ENCODE measurements at places on chromosomes 2 and 18.

GRCh38 chr2:112138159-112139032 lies at the start of gene FBLN7:
Gene FBLN7, plus strand, starts transcription at chr2:112138385. Its CDS starts 271 bp downstream, at chr2:112138656.
- peak; percentile 19 for DNase-seq

- no peak for DNase-seq
Observed at GRCh38 chr2:14123436-14124103, 508.9 kb upstream of the LRATD1 start.

DNA sequence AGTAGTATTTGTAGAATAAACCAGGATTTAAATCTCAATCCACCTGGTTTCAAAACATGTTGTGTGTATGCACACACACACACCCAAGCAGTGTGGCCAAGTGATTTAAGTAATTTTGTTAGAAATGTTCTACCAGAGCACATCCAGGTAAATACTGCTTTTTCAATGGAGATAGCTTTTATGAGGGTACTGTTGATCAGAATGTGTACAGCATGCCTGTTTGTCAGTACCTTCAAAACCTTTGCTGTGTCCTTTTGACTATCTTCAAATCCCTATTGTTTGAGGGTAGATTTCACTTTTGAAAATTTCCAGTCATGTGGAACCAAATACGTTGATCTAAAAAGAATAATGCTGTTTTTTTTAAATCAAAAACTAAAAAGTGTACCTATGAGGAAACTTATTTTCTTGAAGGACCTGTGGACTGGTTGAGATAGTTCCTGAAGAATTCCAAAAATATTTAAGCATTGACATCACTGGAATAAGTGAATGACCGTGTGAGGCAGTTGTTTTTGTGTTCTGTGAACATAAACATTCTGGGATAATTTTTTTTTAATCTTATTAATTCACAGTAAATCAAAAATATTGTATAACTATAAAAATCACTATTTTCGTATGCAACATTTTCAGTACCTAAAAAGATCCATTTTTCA lies 70.9 kb downstream of the PTRHD1 start:
- no peak for DNase-seq

GRCh38 chr2:55001716-55002115 lies 48.5 kb downstream of the RTN4 start:
- no peak for DNase-seq

DNA sequence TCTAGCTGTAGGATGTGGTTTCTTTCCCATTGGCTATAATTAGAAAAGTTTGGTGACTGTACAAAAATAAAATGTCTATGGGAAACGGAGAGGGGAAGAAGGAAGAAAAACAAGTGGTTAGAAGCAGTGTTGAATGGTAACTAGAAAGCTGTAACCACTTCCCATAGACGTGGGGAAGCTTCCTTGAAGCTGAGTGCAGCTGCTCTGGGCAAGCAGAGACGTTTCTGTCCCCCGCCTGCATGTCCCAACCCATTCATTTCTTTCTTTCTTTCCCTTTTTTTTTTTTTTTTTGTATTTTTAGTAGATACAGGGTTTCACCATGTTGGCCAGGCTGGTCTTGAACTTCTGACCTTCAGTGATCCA lies 367.8 kb upstream of the HS6ST1 start:
- DNase-seq = peak; percentile 46

DNA sequence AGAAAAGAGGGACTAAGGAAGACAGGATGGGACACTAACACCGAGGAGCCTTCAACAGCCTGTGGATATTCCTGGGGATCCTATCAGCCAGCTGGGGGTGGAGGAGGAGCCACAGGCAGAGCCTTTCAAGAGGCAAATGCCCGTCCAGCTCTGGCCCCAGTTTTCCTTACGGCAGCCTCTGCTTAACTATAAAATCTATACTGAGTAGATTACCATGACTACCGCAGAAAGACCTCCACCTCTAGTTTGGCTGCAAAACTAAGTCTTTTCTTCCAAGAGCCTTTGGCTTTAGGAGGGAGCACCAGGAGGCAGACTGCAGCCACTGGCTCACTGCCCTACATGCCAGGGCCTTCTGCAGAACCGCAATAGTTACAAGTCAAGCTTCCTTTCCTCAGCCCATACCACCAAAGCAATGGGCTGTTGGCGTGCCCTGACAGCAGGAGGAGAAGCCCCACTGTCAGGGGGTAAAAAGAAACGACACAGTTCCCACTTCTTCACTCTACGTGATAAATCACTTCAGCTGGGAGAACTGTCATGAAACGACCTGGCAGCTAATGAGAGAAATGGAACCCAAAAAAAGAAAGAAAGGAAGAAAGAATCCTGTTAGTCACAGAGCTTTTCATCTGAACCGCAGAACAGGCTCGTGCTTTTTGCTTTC lies 25.1 kb upstream of the CREB1 start:
- DNase-seq = peak; percentile 26

DNA sequence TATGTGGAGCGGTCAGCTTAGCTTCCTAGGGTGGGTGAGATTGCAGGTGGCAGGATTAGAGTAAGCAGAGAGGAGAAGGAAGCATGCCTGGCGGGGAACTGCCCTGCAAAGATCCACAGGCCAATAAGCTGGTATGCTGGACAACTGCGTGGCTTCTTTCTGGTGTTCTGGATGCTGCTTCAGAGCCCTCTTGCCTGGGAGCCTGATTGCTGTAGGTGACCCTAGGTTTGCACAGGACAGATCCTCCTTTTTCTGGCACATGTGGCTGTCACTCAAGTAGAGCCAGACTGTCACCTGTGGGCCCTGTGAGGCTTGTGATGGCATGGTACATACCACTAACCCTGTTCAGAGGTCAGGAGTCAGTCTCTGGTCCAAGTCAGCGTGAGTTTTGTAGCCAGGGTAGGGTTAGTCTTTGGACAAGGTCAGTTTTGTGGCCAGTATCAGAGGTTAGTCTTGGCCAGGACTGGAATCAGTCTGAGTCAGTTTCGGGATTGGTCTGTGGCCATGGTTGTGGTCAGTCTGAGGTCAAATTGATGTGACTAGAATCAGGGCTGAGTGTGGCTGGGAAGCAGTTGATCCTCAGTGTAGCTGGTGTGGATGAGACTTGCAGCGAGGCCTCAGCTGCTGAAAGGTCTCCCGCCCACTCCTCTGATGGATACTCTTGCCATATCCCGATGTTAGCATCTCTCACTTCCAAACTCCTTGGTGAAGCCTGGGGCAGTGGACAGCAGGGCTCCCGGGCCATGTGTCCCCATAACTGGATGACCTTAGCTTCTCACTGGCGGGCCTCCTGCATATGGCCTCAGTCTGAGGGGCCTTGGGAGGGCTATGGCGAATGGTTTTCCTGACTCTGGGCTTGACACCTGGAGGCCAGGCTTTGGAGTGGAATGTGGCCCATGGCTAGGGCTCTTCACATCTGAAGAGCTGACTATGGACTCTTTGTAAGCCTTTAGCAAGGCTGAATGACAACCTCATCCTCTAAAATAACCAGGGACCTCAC lies 260.5 kb downstream of the DYSF start:
- no peak for DNase-seq

DNA sequence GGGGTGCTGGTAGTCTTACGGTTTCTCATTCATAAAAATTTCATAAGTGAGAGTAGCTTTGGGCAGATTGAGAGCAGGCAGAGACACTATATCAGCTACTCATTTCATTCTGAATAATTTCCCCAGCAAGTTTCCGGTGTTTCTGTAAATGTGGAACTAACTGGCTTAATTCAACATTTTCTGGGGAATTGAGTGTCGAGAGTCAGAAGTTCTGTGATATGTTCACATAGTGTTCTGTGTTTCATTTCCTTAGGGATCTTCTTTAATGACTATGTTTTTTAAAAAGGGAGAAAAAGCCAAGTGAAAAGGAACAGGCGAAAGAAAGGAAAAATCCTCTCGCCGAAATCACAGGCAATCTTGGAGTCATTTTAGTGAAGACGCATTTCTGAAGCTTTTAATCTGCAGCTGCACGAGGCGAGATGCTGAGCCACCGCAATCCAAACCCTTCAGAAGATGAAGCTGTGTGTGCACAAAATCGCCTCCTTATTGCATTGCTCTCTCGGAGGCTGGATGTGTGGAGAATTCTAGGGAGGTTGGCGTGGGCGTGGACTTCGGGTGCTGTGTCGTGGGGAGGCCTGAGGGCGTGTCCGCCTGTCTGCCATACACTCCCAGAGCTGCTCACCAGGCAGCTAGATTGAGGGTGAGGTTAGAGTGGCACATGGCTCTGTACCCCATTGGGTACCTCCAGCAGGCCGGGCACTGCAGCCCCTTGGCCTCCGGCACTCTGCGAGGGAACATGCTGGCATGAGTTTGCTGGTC lies 38.4 kb upstream of the HDAC4 start:
- DNase-seq = peak; percentile 79

GRCh38 chr2:96558061-96558460 lies 21.5 kb downstream of the ARID5A start:
- DNase-seq = no peak

DNA sequence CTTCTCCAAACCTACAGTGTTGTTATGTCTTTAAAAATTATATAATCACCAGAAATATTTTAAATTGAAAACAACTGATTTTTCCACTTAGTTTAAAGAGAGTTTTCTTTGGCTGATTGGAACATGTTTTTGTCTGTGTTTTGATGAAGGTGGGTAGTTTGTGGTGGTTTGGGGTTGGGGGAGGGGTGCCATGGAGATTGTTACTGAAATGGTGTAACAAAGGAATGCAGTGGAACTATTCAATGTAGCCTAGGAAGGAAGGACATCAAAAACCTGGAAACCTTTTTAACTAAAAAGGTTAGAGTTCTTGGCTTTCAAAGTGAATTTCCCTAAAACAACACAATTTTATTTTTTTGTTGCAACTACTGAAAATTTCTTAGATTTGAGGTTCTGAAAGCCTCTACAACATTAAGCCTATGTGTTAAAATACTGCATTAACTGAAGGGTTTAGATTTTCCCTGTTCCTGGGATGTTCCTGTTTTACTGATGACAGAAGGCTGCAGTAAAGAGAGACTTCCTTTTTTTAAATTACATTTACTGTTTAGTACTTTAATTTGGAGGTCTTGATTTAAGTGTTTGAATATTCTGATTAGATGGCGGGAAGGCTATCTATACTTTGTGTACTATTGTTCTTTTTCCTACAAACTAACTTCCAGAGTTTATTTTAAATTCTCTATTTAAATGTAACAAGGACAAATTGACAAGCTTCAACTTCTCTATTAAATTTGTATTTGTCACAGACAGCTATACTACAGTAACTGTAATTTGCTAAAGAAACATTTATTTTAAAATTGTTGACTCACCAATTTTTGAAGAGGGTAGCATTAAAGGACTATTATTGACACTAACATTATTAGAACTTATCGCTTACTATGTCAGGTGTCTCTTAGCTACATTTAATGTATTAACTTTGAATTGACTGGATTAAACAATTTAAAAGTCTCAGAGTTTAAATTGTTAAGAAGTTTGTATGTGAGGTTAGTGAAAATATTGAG lies 87.7 kb downstream of the LIMS1 start:
- DNase-seq = peak; percentile 49

GRCh38 chr2:124585277-124585676 lies 560.2 kb downstream of the CNTNAP5 start:
- DNase-seq = no peak

DNA sequence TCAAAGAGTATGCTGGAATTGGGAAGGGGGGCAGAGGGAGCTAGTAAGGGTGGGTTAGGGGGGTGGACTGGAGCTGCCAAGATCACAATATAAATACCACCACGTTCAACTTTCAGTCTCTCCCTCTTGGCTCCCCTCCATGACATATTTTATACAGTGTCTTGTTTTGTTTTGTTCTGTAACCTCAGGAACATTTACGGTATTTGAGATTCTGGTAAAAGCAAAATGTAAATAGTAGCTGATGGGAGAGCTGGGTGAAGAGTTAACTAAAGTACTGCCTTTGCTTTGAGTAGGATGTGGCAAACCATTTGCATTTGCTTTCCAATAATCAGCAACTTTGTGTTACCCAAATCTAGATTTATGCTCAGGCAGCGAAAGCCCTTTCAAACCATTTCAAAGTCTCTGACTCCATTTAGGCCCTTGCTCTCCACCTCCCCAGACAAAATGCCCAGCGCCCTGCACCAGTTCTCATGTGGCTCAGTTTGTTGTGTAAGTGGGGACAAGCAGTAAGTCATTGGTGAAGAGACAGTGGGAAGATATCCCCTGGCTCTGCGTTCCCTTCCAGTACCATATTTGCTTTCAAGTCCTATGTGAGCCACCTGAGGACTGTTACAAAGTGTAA lies 17.4 kb downstream of the IRS1 start:
- DNase-seq = no peak

- no peak for DNase-seq
Observed at GRCh38 chr2:134191835-134192234, 62.0 kb upstream of the MGAT5 start.

GRCh38 chr2:187150670-187151069 lies 297.4 kb downstream of the CALCRL start:
- no peak for DNase-seq

- peak; percentile 57 for DNase-seq
Observed at GRCh38 chr2:69740502-69740951, 1.4 kb upstream of the ANXA4 start.

GRCh38 chr2:162074632-162074895 lies 549 bp upstream of the DPP4 start:
- no peak for DNase-seq

DNA sequence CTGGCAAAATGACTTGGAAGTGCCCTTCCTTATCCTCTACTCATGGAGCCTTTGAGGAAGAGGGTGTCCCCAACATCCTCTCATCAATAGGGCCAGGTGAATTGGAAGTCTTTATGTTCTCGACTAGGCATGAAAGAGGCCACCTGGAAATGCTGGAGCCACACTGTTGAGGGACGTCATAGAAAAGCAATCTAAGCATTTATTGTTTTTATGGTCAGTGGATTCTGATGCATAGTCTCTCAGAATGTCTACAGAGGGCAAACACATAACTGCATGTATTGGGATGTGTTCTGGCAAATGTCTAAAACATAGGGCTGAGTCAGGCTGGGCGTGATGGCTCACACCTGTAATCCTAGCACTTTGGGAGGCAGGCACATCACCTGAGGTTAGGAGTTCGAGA lies 246.6 kb upstream of the SP5 start:
- DNase-seq = no peak

- no peak for DNase-seq
Observed at GRCh38 chr2:239065537-239065936, 217.7 kb downstream of the TWIST2 start.

- no peak for DNase-seq
Observed at GRCh38 chr18:78737006-78737915, 242.4 kb upstream of the SALL3 start.
